ENCODE measurements at places on chromosomes 6 and 20. TPM values are rescaled to one million over a fixed set of nuclear protein-coding genes. Genes with fewer than 3 reads are reported as not detected.
A peak's percentile ranks its signal among the peaks of the same experiment; 100 is the strongest.

The EYA2 gene
- total RNA-seq: 0.11 TPM

The CDH4 gene
- 0.98 TPM for total RNA-seq

DNA sequence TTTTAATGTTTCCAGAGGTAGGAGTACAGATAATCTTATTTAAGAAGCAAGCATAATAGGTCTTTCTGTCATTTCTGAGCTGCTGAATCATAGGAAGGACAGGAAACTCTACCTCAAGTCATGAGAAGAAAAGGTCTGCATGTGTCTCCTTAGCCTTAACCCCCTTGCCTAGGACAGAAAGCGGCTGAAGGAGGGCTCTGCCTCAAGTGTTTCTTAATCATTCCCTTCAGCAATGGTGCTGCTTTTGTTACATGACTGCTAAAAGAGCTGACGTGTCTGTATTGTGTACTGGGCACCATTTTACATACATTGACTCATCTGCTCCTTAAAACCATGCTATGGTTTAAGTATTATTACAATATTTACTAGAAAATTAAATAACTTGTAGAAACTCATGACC is 564.0 kb upstream of the AGPAT4 start:
- DNase-seq: no peak

- DNase-seq: peak; percentile 61
Measured at GRCh38 chr6:151044465-151045441, 179.3 kb downstream of the MTHFD1L start.

DNA sequence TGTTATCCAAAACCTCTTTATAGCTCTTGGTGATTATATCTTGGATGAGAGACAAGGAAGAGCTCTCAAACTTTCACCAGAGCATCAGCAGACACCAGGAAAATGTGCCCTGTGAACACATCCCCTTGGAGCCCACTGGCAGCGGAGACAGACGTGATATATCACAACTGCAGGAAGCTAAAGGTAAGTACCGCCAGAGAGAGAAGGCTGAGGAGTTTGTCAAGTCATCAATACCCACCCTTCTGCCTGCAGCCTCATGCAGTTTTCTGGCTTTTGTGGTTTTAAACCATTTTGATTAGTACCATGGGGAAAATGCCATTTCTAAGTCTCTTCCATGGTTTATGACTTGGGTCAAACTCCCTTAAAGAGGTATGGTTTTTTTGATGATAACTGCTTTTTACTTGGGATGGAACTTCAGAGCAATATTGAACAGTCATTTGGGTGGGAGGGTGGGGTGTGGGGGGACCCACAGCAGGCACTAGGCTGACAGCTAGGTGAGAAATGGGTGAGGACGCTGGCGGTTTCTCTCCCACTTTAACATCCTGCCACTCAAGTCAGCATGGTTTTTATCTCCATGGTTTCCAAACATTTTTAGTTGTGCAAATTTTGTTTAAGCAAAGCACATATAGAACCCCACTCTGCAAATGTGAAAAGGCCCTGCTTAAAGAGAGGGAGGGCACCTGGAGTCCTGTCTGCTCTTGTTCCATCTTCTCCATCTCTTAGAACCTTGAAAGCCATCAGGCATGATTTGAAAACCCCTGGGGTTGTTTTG is 108.4 kb downstream of the SCML4 start:
- DNase-seq: no peak

GRCh38 chr20:4637081-4637797 is 84.5 kb upstream of the PRND start:
- DNase-seq: peak; percentile 37

GRCh38 chr20:17633850-17634500 is 48.1 kb downstream of the RRBP1 start:
- no peak for DNase-seq
